ENCODE measurements at places on chromosomes 3 and 15. TPM values are rescaled to one million over a fixed set of nuclear protein-coding genes. Genes with fewer than 3 reads are reported as not detected.

The EPHB1 gene
- total RNA-seq: 1.2 TPM

The PLA1A gene
- 1.1 TPM for total RNA-seq

The SCAANT1 gene
- total RNA-seq: not detected

The EPHA3 gene
- total RNA-seq: 0.98 TPM

The UACA gene
- 149 TPM for total RNA-seq

The GPR171 gene
- not detected for total RNA-seq

The RLBP1 gene
- total RNA-seq: not detected

The ADAMTS9 gene
- 0.54 TPM for total RNA-seq

The VILL gene
- 2.4 TPM for total RNA-seq

The GP9 gene
- total RNA-seq: not detected

Data from fibroblast of the aortic adventitia (primary cell).